NCI-H1417 treated with DMSO at 0.1 percent for 48 hours (cell line): ENCODE measurements at places on chromosomes 5 and 9.

- DNase-seq = no peak
Observed at GRCh38 chr9:94808926-94809700, 82.6 kb downstream of the AOPEP start.

DNA sequence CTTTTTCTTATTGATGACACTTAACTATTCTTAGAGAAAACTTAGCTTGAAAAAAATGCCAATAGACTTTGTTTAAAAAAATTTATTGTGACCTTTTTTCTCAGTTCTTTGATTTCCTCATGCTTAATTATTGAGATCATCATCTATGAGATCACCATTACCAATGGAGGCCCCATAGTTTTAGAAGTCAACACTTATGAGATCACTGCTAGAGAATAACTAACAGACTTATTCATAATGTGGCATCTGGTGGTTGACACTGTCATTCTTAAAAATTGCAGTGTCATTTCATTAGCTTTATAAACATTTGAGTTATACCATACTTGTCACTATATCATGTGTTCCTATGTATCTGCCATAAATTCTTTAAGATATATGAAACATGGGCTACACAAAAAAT lies 14.9 kb upstream of the FEM1C start:
- DNase-seq = no peak

- DNase-seq = no peak
Observed at GRCh38 chr9:134617836-134618162, 23.8 kb upstream of the COL5A1 start.

- no peak for DNase-seq
Observed at GRCh38 chr5:124342986-124343385, 403.5 kb downstream of the ZNF608 start.

DNA sequence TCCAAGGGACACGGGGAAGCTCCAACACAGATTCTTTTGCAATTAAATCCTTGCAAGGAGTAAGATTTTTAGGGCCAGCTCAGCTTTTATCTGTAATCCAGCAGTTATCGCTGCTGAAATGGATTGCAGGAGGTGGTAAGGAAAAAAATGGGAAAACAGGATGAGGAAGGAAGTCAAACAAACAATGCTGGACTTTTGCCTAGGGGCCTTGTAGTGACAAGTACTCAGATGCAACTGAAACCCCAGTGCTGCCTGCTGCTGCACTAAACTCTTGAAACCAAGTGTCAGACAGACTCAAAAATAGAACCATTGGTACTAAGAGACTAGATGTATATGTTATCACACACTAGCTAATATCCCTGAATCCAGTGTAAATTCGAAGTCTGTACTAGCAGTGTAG lies 309.2 kb downstream of the CTNND2 start:
- no peak for DNase-seq
